ENCODE measurements at places on chromosomes 16 and 17. TPM values are rescaled to one million over a fixed set of nuclear protein-coding genes. Genes with fewer than 3 reads are reported as not detected.

SLFN12L gene
- 133 TPM for total RNA-seq

DNA sequence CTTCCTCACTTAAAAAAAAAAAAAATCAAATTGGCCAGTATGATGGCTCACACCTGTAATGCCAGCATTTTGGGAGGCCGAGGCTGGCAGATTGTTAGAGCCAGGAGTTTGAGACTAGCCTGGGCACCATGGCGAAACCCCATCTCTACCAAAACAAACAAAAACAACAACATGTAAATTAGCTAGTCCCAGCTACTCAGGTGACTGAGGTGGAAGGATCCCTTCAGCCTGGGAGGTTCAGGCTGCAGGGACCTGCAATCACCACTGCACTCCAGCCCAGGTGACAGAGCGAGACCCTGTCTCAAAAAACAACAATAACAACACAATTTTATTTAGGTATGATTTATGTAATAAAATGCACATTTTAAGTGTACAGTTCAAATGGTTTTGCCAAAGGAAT, 6.3 kb upstream of the EPOP start:
- DNase-seq, result no peak

TIGD7 gene
- total RNA-seq, result 10.3 TPM

CMTM2 gene
- 1.3 TPM for total RNA-seq

PARN gene
- 40.7 TPM for total RNA-seq

DNA sequence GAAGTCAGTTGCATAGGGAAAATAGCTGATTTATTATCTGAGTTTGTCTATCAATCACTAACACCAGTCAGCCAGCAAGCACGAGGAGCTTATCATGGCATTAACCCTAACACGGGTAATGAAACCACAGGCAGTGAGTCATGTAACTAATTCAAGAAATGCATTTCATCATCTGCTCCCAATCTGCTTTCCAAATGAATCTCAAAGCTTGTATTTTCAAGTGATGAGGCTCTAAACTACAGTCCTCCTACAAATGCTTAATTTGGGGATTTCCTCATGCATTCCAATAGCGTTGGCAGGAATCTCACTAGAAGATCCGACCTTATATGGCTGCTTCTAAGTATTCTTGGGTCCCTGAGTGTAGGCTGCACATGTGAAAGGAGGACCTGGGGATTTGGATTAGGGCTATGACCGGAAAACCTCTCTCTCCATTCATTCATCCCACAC, 118.4 kb upstream of the HSBP1 start:
- DNase-seq, result no peak

ATP2C2 gene
- total RNA-seq, result not detected

CCR7 gene
- total RNA-seq, result 238 TPM

NAA60 gene
- 54.6 TPM for total RNA-seq

DNA sequence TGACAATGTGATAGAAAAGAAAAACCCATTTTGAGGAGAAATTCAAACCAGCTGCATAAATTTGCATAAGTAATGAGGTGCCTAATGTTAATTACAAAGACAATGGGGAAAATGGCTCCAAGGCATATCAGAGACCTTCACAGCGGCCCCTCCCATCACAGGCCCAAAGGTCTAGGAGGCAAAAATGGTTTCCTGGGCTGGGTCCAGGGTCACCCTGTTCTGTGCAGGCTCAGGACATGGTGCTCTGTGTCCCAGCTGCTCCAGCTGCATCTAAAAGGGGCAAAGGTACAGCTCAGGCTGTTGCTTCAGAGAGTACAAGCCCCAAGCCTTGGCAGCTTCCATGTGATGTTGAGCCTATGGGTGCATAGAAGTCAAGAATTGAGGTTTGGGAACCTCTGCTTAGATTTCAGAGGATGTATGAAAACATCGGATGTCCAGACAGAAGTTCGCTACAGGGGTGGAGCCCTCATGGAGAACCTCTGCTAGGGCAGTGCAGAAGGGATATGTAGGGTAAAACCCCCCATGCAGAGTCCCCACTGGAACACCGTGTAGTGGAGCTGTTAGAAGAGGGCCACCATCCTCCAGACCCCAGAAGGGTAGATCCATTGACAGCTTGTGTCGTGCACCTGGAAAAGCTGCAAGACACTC, 40.6 kb downstream of the IKZF3 start:
- no peak for DNase-seq

DNA sequence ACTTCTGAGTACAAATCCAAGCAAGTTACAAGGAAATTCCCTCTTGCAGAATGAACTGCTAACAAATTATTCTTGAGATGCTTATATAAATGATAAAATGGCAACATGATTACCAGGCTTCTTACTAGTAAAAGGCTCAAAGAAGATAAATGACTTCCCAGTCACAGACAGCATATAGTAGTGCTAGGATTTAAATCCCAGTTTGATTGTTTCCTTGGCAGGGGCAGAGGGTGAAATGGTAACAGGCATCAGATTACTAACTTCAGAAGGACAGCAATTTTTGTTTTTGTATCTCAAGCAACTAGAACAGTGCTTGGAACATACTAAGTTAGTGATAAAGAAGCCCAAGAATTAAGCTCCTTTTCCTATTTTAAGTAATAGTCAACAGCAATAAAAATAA, 102.8 kb downstream of the SSH2 start:
- no peak for DNase-seq

DNA sequence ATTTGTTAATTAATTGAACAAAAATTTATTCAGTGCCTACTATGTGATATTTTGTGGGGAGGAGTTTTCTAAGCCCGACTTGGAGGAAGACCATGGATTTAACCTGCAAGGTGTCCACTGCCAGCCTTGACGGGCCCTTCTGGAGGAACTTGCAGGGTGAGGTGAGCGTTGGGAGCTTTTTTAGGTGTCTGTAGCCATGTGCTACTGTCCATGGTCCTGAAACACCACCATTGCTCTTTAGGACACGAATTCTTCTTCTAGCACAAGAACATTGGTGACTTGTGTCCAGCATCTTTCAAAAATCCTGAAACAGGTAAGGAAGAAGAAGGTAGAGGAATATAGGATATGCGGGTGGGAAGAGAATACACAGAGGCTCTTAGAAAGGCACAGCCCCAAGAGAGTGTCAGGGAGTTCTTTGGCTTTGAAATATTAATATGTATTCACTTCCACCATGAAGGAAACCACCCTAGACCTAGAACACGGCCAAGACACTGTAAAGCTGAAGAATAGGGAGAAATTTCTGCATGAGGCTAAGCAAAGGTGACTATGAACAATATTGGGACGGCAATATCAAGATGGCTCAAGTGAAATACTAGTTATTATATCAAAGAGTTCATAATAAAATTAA, 27.9 kb upstream of the OR4D1 start:
- no peak for DNase-seq

LRRC46 gene
- total RNA-seq, result 0.43 TPM
